ENCODE measurements at places on chromosomes 16 and 17.

DNA sequence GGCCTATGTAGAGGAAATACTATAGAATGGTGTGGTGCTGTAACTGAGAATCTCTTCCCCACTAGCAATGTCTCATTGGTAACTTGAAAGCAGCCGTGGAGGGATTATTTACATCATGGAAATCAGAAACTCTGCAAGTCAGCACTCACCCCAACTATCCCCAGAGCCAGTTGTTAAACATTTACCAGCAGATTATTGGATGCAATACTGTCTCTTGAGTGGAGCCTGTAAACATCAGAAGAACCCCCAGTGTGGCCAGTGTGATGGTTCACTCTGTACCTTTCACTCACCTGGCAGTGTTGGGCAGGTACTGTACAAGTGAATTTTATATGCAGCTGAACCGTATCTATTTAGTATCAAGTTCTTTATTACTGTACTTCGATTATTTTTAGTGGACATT is 299.8 kb upstream of the SALL1 start:
- DNase-seq, result no peak

- peak; percentile 74 for DNase-seq
Observed at GRCh38 chr16:1414532-1415260, at the start of gene UNKL. Gene UNKL, minus strand, starts transcription at chr16:1414704. Its CDS starts 13 bp downstream, at chr16:1414691.

GRCh38 chr17:43011728-43012472 is 5.3 kb downstream of the IFI35 start:
- DNase-seq, result no peak

- DNase-seq, result no peak
Observed at GRCh38 chr16:53374800-53375199, 59.5 kb upstream of the RBL2 start.

- DNase-seq, result no peak
Observed at GRCh38 chr17:72726936-72727335, 365.6 kb downstream of the SLC39A11 start.

DNA sequence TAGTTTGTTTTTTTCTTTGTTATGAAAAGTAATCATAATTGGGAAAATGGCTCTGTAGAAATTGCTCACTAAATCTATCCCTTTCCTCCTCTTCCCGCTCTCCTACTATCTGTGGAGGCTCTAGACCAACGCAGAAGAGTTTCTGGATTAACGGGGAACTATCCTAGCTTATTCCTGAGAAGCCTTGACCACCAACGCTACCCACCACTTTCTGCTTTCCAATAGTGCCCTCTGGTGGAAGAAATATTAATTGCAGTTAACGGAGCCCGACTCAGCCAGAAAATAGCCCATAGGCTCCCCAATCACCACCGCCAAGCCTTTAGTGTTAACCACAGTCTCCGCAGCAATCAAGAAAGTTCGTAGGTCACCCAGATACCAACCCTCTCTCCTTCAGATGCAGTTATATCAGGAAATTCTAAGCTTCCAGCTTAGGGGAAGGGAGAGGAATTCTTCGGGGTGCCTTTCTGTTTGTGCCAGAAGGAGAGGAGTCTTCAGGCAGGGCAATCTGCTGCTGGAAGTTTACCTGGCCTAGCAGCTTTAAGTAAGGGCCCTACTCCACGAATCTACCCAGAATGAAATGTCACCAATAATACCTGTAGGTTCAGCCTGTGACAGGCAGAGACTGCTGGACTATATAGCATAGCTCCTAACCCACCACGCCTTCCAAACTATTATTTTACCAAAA is 23.0 kb upstream of the NSRP1 start:
- no peak for DNase-seq

DNA sequence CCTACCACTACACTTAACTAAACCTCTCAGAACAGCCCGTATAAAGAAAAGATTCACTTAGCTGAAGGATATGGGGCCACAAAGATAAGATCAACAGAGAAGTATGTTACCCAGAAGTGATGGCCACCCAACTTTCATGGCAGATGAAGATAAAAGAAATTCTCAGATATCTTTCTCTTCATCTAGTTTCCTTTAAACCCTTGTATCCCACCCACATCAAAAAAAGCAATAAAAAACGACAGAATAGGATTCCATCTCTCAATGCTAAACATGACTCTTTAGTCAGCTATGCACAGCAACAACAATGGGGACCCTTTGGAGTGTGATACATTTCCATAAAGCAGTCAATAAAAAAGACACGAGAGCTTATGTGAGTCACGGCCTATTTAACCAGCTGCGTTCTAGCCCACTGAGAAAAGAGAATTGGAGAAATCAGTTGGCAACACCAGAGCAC is 86.6 kb downstream of the SNX11 start:
- DNase-seq, result no peak

Data from stimulated activated CD4-positive, alpha-beta T cell treated with anti-CD3 and anti-CD28 coated beads, TNF-alpha, amount 100 ng/mL, for 4 hours (primary cell).